Urothelium cell line (cell line): ENCODE measurements at places on chromosomes 3 and 15.

GRCh38 chr3:66785191-66785909 is 212.8 kb upstream of the KBTBD8 start:
- DNase-seq, result no peak

DNA sequence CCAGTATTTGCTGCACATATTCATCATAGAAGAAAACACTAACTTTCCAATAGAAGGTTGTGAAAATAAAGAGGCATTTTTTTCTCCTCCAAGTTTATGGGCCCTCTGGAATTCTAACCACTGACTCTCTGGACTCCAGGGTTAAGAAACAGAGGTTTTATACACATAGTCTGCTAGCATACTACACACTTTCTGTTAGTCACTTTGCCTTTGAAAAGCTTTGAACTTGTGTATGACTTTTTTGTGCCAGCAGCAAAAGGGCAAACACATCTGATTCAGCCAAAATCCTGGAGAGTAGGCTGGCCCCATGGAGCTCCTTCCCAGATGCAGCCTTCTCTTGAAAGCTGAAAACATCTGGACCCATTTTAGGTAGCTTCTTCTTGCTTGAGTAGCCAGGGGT is 6.2 kb downstream of the ZIC4 start:
- no peak for DNase-seq

DNA sequence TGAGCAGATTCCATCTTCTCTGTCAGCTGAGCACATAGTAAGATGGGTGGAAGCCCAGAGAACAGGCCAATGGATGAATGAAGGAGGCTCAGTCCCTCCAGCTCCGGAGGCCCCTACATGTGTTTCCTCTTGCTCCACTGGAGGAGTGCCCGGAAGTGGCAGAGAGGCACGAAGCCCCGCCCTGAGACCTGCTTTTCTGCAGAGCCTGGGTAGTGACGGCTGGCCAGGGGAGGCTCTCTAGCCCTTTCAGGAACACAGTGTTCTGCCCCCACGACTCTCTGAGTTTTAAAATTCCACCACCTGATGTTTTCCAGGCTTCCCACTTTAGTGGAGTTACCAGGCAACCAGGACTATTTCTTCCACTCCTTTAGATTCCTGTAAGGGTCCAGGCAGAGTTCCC is 149.4 kb upstream of the SLC6A11 start:
- no peak for DNase-seq

GRCh38 chr15:70014331-70014730 is 83.4 kb downstream of the TLE3 start:
- DNase-seq, result no peak

GRCh38 chr15:57751177-57751800 is 44.8 kb downstream of the POLR2M start:
- DNase-seq, result peak; percentile 61

DNA sequence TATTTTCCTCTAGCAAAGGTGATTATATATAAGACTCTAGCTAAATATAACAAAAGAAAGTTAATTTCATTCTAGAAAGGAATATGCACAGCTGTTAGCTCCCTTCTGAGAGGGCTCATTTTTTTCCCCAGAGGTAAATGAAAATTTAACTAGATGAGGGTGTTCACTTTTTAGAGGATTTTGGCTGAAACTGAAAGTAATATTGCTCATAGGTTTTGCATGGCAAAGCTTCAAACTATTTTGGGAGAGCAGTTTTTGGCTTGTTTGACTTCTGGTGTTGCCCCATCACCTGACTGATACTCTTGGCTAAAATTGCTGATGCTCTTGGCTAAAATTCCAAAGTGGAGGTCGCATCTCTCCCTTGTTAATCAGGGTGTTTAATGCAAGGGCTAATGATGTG is 311.9 kb downstream of the EDEM1 start:
- no peak for DNase-seq

DNA sequence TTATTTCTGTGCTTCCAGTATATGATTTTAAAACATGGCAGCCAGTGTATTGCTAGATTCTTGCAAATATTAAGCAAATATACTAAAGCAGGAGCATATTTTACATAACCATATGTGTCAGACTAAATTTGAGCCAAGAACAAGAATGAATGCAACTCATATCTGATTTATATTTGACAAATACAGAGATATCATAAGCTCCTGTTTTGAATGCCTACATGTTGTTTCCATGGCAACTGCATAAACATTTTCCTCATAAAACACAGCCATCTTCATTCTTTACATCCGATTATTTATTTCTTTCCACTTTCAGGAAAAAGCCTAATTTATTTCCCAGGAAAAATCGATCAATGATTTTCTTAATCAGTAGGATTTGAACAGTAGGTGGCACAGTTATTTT is 172.2 kb upstream of the TSPAN3 start:
- no peak for DNase-seq

DNA sequence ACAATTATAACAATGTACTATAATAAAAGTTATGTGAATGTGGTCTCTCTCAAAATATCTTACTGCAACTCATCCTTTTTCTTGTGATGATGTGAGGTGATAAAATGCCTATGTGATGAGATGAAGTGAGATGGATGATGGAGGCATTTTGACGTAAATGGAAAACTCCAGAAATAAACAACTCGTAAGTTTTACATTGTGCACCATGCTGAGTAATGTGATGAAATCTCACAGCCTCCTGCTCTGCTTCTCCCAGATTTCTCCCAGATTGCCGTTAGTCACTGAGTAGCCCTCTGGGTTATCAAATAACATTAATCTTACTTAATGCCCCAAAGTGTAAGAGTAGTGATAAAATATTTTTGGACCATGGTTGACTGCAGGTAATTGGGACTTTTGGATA is 64.8 kb upstream of the SLCO2A1 start:
- DNase-seq, result no peak
